Brain pericyte (primary cell): ENCODE measurements at places on chromosomes 7 and 10.

GRCh38 chr7:91949221-91950009, 8.8 kb downstream of the AKAP9 start:
- DNase-seq = no peak

- DNase-seq = no peak
These were observed 26.1 kb downstream of the SHTN1 start for GRCh38 chr10:116978901-116979300.

GRCh38 chr7:130598056-130598455, 70.5 kb downstream of the COPG2 start:
- no peak for DNase-seq

GRCh38 chr7:12759151-12759550, 71.7 kb downstream of the ARL4A start:
- DNase-seq = no peak

- DNase-seq = no peak
These were observed at the start of gene INTS15 for GRCh38 chr7:6589829-6590644. Gene INTS15, plus strand, starts transcription at chr7:6590021. Its CDS starts 263 bp downstream, at chr7:6590284.

GRCh38 chr10:113854761-113855588, 514 bp downstream of the NHLRC2 start:
- no peak for DNase-seq

GRCh38 chr7:32104766-32105165, 34.6 kb upstream of the PDE1C start:
- DNase-seq = no peak

DNA sequence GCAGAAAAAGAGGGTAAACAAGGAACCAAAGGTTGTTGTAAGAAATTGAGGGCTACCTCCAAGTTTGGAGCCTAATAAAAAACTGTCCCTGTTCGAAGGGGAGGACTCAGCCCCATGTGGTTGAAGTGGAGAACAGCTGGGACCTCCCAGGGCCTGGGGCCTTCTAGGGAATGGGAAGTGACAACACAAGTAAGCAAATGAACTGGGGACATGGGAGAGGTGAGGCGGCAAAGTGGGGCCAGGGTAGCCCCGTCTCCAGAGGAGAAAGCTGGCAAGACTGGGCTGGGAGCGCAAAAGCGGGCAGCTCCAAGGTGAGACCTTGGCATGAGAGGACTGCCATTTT, 198.1 kb downstream of the ZNF438 start:
- DNase-seq = no peak
